ENCODE measurements at places on chromosomes 5 and 9. TPM values are rescaled to one million over a fixed set of nuclear protein-coding genes. Genes with fewer than 3 reads are reported as not detected.

- no peak for ATAC-seq
Measured at GRCh38 chr5:169471021-169471420, 112.6 kb upstream of the SPDL1 start.

GRCh38 chr5:172303572-172304335, 20.2 kb upstream of the UBTD2 start:
- peak; percentile 78 for ATAC-seq

DNA sequence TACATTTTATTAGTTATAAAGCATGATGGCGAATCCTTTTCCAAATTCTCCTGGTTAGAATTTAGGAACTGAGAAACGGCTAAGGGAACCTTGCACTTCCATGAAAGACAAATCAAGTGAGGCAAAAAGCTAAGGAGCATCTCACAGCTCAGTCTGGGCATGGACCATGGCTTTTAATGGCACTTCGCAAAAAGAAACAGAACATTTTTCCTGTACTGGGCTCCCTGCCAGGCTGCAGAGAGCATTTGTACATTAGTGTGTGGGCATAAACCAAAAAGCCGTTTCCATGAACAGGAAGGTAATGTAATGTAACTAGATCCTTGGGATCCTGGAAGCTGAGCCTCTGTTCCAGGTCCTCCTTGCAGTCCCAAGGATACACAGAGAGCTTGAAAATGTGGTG, 354.2 kb downstream of the MRPS30 start:
- no peak for ATAC-seq

PCDHB2 gene
- total RNA-seq = 3.0 TPM

GRCh38 chr9:91182429-91183225, 179.1 kb downstream of the AUH start:
- no peak for ATAC-seq

GRCh38 chr5:66238435-66238834, 94.3 kb downstream of the SREK1 start:
- no peak for ATAC-seq

ANKRD34B gene
- not detected for total RNA-seq

GRCh38 chr5:36373527-36374086, 71.9 kb upstream of the RANBP3L start:
- ATAC-seq = peak; percentile 89

GRCh38 chr5:98398465-98398864, 375.0 kb upstream of the RGMB start:
- no peak for ATAC-seq

DNA sequence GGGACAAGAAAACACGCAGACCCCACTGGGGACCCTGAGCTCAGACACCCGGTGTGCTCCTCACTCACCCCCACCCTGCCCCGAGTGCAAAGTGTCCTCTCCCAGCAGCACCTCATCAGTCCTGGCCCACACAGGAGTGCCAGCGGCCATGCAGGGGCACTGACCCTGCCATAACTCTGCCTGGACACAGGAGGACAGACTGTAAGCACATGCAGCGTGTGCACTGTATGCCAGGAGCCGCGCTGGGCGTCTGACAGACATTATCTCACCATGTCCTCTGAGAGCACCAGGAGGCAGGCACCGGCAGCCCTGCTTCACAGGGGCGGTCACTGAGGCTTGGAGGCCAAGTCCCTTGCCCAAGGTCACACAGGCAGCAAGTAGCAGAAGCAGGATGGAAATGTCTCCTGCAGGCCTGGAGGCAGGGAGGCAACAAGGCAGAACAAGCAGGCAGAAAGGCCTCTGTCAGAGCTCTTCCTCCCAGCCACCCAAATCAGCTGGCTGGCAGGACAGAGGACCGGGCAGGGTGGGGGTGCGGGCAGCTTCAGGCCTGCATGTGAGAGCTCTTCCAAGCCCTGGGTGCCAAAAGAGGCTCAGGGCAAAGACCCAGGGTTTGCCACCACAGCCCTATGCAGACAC, 8.4 kb downstream of the EEIG1 start:
- ATAC-seq = no peak

- ATAC-seq = no peak
Measured at GRCh38 chr5:37888476-37888875, 48.6 kb upstream of the GDNF start.

DNA sequence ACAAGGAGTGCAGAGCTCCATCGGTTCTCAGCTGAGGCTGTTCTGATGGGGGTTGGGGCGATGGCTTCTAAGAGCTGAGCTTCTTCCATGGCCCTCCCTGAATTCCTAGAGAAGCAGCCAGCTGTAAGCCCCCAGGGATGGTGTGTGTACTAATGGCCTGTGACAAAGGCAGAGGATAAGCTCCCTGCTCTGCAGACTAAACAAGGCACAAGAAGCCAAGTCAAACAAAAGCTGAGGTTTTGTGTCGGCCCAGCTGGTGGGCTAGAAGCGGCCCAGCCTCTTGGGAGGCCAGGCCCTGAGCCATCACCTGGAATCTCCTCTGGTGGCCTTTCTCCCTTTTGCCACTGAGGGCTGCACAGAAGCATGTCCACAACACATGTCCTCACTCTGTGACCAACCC, 75.0 kb upstream of the XPA start:
- ATAC-seq = no peak

- no peak for ATAC-seq
Measured at GRCh38 chr5:151285683-151286082, 17.9 kb downstream of the SLC36A3 start.

MAN1B1 gene
- 26.1 TPM for total RNA-seq

Data from gastroesophageal sphincter (tissue), 4 donors.